ENCODE measurements at places on chromosomes 4 and X.

DNA sequence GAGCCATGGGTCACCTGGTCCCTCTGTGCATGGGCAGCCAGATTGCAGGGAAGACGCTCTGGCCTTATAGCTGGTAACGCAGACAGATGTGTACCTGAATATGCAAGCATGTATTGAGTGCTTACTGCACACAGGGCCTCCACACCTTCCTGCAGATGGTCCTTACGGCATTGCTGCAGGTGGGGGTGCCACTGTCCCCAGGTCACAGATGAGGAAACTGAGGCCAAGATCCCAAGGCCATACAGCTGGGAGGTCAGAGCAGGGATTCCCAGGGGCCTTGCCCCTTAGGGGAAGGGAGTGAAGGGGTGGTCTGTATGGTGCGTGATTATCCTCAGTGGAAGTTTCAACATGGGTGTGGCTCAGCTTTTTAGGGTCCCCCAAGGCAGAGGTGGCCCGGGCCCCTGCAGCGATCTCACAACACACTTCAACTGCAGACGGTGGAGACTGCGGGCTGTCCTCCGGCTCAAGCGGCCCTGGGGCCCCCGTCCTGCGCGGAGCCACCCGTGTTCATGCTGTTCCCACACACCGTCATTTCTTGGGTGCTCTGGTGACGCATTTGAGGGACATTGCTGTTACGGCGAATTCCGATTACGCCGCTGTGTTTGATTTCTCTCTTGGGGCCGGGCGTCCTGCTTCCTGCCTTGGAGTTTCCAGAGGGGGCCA, 8.1 kb downstream of the DOK7 start:
- no peak for DNase-seq

DNA sequence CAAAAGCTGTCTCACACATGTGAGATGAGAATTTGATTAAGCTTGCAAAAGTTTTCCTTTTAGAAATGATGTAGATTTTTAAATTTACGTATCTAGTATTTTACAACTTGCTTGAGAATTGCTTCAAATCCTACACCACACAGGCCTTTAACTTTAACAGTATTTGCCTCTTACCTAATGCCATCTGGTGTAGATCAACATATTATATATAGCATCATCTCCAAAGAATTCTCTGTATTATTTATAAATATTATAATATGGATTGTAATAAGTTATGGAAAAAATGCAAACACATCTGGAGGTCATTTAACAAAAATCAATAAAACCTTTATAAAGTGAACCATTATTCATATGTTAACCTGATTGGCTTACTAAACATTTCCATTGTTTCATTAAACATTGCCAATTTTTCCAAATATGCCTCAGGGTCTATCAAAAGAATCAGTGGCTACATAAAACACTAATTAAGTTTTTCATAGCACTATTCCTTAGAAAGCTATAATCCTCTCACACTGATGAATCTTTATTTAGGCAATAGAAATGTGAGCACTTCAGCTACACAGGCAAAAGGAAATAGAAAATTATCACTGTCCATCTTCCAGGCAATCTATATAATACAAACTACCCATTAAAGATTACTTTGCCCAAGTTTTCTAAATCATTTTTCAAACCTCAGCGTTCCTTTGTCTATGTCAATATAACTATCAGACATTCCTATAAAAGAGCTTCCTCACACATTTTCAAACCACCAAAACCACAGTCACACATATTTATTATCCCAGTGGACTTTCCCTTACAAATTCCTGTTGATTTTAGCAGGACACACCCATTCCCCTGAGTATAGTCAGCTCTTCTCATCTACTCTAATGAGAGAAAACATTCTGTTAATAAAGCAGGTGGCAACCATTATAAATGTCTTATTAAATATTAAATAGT, 83.5 kb upstream of the INTU start:
- DNase-seq, result peak; percentile 57

DNA sequence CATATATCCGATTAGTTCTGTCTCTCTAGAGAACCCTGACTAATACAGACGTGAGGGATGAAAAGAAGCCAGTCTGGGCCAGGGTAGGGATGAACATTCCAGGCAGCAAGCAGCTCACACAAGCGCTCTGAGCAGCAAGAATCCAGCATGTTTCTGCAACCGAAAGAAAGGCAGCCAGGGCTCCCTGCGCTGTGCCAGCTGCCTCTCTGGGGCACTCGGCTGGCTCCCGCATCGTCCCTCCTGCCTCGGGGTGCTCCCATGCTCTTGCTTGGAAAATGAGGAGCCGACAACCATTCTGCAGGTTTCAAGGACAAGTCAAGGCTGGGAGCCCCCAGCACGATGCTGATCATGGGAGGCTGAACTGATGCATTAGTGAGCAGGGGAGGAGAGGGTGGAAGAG, 7.0 kb downstream of the JAKMIP1 start:
- DNase-seq, result no peak

DNA sequence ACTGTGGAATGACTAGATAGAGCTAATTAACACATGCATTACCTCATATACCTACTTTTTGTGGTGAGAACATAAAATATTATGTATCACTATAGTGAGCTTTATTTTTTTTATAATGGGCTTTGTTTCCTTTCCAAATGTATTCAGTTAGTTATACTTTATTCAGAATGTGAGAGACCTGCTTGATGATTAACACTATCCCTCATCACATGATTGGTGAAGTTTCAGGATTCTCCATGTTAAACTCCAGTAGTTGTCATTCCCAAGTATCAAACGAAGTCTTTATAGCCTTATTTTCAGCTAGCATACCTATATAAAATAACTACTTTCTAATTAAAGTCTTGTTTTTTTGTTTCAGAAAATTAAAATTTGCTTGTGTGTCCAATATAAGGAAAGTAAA, 8.8 kb downstream of the ZXDA start:
- DNase-seq, result no peak

- DNase-seq, result no peak
These were observed 33.1 kb upstream of the CYP4V2 start for GRCh38 chr4:186158021-186158813.

DNA sequence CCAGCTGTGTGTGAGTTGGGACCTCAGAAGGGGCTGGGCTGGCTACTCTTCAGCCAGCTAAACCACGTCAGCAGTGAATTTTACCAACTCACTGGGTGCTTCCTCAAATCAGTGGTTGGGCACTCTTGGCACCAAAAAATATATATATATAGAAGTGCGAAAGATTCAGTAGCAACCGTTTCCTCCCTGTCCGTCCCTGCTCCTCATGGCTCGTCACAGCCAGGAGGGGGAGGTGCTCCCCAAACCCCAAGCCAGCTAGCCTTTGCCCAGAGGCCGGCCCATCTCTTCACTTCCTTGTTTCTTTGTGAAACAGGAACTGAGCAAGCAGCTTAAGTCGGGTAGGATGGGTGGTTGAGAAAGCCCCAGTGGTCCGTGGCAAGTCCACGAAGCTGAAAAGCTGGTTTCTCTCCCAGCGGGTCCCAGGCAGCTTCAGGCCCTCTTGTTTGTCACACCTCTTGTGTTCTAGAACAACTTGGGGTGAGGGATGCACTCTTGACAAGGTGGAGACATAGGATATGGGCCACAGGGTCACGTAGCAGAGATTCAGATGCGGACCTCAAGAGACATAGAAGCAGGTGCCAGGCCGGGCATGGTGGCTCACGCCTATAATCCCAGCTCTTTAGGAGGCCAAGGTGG, 6.8 kb upstream of the SASH3 start:
- DNase-seq, result no peak

GRCh38 chr4:109648266-109648996, 54.8 kb downstream of the CASP6 start:
- no peak for DNase-seq

DNA sequence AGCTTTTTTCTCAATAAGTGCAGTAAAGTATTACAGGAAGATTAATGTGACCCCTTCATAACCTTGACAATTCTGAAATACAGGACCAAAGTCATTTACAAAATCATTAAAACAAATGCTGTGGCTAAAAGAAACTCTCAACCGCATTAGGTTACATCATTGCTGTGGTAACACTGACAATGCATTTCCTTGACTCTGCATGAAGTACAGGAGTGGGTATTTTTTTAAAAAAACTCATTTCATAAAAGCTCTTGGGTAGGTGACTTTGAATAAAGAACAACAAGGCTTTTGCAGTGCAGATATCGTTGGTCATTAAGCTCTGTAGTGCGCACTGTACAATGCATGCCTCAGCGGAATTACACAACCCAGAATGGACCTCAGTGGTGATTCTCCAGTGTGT, 23.4 kb upstream of the XK start:
- DNase-seq, result no peak

- DNase-seq, result no peak
These were observed 70.8 kb upstream of the SPP1 start for GRCh38 chr4:87904639-87905160.

DNA sequence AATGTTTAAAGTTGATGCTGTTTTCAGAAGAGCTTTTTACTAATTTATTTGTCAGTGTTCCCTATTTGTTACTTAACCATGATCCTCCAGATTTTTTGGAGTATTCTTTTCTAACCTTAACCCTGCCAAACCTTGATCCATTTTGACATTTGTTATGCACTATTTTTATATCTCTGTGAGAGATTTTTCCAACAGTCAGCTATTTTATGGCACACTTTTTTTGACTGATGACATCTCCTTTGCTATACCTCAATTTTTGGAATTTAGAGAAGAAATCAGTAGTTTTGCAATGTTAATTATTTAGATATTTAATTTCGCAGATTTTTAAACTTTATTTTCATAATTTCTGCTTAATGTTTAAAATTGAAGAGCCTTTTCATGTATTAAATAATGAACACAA, 66.0 kb downstream of the CPEB2 start:
- DNase-seq, result no peak

- no peak for DNase-seq
These were observed 93.8 kb downstream of the CRLF2 start for GRCh38 chrX:1118572-1119199.

- DNase-seq, result peak; percentile 75
These were observed 105.4 kb upstream of the TBC1D9 start for GRCh38 chr4:140861359-140862176.

DNA sequence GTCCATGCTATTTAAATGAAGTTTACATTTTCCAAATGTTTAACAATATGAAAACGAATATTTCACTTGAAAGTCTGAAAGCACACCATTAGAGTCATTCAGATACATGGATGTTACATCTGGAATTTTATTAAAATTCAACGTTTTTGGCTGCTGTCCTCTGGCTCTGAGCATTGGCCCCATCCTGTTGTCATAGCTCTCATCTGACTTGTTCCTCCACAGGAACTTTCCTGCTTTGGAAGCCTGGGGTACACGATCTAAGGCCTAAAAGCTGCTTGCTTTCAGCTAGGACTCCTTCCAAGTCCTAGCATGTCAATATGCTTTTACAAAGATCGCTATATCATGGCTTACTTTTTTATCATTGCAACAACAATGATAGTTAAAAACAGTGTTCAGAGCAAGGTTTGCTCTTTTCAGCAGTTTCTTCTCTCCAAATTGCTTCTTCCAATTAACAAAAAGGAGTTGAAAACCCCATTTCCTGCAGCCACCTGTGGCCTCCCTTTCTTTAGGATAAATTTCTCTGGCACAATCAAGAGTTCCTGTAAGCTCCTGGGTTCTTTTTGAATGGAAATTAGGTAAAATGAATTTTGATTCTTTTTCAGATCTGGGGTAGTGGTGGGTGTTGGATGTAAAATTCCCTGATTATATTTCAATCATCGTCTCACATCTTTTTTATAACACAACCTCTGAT, 413.4 kb upstream of the AGA start:
- DNase-seq, result no peak

DNA sequence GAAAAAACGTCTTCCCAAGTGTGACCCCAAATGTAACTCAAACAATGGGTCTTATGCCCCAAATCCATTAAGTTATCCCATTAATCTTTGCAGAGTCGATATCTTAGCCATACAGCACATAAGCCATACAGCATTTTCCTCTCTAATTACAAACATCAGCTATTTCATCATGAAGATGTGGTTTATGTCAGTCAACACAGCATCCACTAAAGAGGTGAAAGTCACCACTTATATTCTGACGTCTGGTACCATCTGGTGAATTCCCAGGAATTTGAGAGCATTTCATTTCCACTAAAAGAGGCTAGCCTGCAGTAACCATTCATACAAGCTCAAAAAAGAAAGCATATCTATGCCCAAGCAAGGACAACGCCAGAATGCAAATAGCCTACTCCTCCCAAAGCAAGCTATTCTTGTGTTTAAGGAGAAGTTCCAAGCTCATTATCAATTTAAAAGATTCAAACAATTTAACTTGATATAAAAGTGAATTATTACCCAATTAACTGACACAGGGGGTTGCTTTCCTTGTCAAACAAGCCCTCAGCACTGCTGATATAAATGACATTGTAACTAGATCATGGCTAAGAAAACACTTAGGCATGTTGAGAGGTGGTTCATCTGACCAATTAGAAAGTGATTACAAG, 203.3 kb downstream of the ANTXR2 start:
- DNase-seq, result no peak

DNA sequence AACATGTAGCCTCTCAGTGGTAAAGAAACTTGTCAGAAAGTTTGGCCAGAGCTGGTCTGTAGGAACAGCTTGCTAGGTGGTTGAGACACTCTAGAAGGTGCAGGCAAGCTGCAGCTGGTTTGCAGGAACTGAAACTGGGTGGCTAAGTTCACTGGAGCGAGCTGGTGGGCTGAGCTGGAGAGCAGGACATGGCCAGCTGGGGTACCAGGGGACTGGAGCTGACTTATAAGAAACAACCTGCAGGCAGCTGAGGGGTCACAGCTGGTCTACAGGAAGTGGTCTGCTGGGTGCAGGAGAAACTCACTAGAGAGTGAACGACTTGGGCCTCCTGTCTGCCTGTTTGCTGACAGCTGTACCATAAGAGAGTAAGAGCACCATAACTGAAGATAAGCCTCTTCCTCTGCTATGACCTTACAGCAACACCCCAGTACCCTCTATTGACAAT, 157.1 kb upstream of the LNX1 start:
- DNase-seq, result no peak

GRCh38 chr4:6969826-6970800, 60.5 kb downstream of the TBC1D14 start:
- DNase-seq, result no peak

DNA sequence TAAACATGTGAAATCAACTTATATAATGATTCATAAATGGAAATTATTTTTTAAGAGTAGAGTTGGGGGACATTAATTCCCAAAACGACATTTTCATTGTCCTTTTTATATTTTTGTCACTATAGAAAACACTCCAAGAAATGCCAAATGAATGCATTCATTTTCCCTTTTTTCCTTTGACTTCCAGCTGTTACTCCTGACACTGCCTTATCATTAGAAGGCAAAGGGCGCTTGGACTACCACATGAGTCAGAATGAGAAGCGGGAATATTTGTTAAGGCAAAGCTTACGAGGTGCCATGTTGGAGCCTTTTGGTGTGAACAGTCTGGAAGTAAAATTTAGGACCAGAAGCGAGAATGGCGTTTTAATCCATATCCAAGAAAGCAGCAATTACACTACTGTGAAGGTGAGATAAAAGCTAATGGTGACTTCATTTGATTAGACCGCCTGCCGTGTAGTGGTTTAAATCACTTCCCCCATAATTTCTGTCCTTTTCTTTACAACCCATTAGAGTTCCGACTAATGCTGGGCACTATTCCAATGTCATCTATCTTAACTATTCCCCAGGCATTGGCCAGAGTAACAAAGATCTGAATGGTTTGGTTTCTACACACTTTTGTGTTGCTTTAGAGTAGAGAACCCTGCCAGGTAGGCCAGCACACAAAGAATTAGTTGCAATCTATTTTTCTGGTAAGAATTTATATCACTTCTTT, 166.7 kb downstream of the FAT4 start:
- no peak for DNase-seq
